ENCODE measurements at places on chromosomes 2 and 18. TPM values are rescaled to one million over a fixed set of nuclear protein-coding genes. Genes with fewer than 3 reads are reported as not detected.

RFTN2 gene
- total RNA-seq = 6.8 TPM

DNA sequence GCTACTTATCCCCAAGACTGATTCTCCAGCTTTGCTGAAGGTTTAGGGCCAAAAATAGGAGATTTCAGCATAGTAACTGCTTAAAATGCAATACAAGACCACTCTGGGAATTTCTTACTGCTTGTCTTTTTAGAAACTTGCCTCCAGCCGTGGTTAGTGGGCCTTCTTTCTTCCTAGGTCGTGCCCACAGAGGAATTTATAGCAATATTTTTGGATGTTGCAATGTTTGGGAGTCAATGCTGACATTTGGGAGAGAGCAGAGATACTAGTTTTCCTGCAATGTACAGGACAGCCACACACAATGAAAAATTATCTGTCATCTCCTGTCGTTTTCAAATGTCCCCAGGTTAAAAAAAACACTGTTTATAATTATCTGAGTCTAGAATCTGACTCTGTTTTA lies 25.6 kb upstream of the CERS6 start:
- no peak for DNase-seq

- no peak for DNase-seq
Observed at GRCh38 chr2:108215794-108216211, 24.0 kb upstream of the SULT1C3 start.

GRCh38 chr2:219230059-219230540 lies 494 bp downstream of the ANKZF1 start:
- no peak for DNase-seq
